GM13977 (cell line): ENCODE measurements at places on chromosomes 5 and 9.

DNA sequence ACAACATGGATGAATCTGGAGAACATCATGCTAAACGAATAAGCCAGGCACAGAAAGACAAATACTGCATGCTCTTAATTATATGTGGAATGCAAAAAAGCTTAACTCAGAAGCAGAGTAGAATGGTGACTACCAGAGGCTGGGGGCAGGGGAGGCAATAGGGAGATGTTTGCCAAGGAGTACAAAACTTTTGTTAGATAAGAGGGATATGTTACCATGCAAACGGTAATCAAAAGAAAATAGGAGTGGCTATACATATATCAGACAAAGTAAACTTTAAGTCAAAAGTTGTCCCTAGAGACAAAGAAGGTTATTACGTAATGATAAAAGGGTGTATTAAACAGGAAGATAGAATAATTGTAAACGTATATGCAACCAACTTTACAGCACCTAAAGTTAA, 17.8 kb upstream of the BTNL3 start:
- no peak for DNase-seq

- no peak for DNase-seq
These were observed 41.6 kb downstream of the TSTD2 start for GRCh38 chr9:97591535-97591934.

GRCh38 chr5:150428106-150428876, 15.6 kb upstream of the CD74 start:
- no peak for DNase-seq

DNA sequence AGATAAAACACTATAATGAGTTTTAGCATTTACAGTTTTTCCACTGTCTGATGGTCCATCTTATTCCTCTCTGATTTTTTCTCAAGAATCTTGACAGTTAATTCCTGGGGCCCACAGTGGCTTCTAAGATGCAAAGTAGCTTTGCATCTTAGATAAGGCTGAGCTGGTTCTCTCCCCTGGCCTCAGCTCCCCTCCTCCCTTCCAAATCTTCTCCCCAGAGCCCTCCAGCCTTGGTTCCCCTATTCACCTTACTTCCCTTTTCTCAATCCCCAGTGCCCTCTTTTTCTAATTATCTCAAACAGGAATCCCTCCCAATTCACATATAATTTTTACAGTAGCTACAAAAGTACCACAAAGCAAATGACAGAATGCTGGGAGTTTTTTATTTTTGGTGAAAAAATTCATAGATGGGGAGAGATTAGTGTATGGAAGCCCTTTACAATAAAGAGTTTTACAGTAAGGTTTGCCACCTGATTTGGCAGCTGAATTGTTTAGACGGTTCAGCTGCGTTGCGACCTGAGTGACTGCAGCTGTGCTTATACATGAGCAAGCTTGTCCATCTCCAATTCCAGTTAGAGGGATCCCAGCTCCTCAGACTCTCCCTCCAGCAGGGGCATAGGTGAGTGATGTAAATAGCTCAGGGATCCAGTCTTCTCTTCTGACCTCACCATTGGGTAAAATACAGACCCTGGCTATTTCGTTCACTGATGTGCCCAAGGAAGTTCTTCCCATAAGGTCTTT, 51.4 kb upstream of the CKMT2 start:
- DNase-seq: no peak

DNA sequence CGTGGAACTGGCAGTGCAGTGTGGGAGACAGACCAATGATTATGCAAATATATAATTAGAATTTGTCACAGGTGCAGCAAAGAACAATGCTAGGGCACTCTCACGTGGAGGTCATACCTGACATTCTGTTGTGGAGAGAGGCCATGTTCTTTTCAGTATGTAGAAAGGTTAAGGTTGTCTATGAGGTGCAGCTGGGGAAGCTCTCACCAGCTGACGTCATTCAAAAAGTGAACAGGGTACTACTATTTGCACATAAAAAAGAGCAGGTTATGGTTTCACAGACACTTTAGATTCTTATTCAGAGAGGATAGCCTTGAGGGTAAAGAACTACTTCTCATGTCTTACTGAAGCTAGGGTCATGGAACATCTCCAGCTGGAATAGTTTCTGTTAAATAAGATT, 19.1 kb downstream of the SH3GL2 start:
- no peak for DNase-seq

- DNase-seq: no peak
These were observed 84.4 kb upstream of the RARS1 start for GRCh38 chr5:168401880-168402279.

DNA sequence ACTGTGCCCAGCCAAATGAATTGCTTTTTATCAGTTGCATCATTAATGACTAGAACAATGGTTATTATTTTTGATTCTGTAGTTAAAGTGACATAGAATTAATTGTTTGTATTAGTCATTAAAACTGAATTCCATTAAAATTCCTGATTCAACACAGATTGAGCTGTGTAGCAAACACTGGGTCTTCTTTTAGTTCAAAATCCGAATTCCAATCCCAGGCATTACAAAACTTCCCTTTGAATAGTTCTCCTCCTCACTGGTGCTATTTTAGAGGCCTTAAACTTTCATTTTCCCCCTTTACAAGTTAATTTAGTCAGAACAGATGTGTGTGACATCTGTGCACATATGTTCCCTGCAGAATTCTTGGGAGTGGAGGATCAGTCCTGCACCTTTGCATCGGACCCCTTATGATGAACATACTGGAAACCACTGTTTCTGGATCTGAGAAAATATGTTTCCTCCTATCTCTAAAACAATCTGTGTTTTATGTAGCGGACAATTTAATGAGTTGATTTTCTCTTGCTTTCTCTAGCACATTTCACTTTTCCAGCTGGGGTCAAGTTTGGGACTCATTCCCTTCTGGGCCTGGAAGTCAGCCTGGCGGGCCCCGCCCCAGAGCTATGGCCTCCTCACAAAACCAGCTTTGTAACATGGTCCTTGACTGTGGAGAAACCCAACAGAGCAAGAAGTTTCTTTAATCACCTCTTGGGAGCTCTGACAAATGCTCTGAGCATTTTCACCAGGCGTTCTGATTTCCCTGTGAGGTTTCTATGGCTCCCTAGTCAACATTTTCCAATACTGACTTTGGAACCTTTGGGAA, 87.9 kb upstream of the MAMDC2 start:
- no peak for DNase-seq

DNA sequence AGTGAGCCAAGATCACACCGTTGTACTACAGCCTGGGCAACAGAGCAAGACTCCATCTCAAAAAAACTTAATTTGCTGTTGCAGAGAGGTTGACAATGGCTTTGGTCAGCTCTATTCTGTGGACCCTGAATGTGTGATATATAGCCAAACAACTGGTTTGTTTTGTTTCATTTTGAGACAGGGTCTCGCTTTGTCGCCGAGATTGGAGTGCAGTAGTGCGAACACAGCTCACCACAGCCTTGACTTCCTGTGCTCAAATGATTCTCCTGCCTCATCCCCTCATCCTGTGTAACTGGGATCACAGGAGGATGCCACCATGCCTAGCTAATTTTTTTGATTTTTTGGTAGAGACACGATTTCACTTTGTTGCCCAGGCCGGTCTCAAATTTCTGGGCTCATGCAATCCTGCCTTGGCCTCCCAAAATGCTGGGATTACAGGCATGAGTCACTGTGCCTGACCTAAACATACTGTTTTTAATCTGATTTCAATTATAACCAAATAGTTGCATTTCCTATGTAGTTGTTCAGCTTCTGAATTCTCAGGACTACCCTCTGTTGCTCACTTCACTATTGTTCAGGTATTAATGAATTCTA, 9.8 kb downstream of the RNF183 start:
- DNase-seq: no peak

DNA sequence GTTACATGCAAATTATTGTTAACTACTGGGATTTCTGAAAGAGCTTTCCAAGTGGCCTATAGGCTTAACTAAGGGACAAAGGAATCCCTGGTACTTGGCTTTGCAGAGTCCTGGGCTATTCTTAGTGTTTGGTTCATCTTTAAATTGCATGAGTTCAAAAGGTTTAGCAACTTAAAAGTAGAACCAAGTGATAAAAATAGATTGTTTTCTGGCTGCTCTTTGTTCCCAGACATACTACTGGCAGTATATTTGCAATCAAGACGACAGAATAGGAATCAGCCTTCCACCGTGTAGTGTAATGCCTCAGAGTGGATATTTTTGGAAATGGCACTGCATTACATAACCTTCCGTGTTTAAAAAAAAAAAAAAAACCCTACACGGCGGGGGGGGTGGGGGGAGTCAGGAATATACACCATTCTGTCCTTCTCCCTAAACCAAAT, 1.0 kb downstream of the NREP start:
- no peak for DNase-seq

GRCh38 chr5:165143741-165144140, 1638.3 kb downstream of the MAT2B start:
- no peak for DNase-seq

GRCh38 chr5:136522217-136522956, 157.0 kb upstream of the TRPC7 start:
- DNase-seq: no peak

DNA sequence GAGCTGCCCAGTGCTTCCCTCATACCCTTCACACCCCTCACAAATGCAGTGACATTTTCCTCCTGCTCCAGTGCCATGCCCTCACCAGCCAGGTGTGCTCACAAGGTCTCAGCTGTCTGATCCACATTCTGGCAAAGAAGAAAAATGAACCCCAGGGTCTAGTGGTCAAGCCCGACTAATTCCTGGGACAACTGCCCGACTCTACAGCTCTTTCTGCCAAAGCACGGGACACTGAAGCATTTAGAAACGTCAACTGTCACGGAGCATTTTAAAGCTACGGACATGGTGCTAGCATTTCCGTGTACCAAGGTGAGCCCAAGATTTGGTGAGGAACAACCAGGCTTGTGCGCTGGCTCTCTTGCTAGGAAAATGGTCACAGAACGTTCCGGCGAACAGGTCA, 56.8 kb upstream of the PHYKPL start:
- no peak for DNase-seq

GRCh38 chr9:85971731-85972130, 30.8 kb downstream of the NAA35 start:
- DNase-seq: no peak

DNA sequence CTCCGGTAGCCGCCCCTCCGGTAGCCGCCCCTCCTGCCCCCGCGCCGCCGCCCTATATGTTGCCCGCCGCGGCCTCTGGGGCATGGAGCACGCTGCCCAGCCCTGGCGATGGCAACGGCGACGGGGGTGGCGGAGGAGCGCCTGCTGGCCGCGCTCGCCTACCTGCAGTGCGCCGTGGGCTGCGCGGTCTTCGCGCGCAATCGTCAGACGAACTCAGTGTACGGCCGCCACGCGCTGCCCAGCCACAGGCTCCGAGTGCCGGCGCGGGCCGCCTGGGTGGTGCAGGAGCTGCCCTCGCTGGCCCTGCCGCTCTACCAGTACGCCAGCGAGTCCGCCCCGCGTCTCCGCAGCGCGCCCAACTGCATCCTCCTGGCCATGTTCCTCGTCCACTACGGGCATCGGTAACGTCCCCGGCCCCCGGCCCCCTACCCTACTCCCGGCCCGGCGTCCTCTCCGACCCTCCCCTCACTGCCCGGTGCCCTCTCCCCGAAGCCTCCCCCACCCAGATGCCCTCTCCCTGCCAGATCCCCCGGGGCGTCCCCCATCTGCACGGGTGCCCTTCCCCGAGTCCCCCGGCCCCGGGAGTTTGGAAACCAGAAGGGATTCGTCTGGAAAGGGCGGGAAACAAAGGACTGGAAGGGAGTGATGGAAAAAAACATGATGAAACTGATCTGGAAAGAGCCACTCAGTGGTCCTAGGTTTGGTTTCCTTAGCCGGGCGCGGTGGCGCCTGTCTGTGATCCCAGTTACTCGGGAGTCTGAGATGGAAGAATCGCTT, 417 bp downstream of the SRD5A1 start:
- no peak for DNase-seq

DNA sequence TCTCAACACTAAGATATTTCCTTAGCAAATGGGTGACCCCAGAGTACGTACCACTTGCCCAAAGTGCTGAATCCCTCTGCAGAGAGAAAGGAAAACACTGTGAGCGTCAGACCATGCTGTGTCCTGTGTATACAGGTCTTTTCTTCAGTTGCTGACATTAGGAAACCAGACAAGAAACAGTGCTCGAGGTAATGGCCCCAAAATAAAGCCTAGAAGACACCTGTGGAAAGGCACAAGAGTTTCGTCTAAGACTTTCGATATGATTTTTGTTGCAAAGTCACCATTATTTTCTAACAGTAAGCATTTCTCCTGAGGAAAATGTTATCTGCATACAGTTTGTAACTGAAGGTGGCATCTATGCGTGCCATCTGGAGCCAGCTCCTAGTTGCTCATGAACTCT, 62.0 kb upstream of the SIMC1 start:
- no peak for DNase-seq

GRCh38 chr5:34047774-34048572, 5.0 kb upstream of the C1QTNF3 start:
- no peak for DNase-seq

- DNase-seq: no peak
These were observed at the start of gene AK1 for GRCh38 chr9:127877566-127877998. Gene AK1, minus strand, starts transcription at chr9:127877675. Its CDS starts 3,058 bp downstream, at chr9:127874617.

DNA sequence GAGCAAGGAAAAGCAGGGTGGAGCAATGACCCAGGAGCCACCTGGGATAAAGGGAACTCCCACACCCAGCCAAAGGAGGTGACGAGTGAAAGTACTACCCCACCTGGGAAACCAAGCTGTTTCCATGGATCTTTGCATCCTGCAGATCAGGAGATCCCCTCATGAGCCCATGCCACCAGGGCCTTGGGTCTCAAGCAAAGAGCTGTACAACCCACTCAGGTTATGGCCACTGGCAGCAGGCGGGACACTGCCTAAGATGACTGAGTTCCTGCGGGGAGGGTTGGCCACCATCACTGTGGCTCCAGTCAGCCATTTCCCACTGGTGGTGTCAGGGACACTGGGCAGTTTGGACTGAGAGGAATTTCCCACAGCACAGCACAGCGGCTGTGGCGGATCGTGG, 225.7 kb downstream of the CDH9 start:
- DNase-seq: no peak

DNA sequence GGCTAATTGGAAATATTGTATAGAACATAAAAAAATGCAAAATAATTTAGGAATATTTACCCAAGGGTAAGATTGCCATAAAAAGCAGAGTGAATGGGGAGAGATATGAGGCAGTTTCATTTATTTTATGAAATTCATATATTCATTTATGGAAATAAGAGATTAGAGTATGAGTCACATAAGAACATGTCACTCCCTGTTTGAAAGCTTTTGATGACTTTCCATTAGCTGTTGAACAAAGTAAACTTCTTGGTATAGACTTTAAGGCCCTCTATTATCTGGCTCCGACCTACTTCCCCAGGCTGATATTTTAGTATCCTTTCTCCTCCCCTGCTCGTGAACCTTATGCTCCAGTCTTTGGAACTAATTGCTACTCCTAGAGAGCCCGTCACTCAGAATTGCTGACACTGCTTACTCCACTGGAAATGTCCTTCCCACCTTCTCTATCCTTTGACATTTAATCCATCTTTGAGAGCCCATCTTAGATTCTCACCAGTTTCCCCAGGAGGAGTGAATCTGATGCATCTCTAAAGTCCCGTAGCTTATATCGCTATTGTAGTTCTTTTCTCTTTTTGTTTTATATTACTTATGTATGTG, 8.9 kb upstream of the ACTBL2 start:
- DNase-seq: no peak

DNA sequence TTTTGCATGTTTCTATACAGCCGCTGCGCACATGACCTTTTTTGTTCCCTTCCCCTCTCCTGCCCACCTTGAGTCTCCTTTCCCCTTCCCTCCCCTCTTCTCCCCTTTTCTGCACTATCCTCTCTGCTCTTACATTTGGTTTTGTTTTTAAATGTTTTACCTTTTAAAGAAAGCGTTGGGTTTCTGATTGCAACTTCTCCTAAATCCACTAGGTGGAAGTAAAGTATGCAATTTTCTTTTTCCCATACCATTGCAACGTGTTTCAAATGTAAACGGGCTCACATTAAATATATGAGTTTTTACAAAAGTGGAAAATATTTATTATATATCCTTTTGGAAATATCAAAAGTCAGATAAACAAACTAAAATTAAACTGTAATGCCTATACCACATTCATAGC, 500.9 kb downstream of the DIRAS2 start:
- peak; percentile 22 for DNase-seq
